LHCN-M2 (cell line): ENCODE measurements at places on chromosomes 5 and 9.

DNA sequence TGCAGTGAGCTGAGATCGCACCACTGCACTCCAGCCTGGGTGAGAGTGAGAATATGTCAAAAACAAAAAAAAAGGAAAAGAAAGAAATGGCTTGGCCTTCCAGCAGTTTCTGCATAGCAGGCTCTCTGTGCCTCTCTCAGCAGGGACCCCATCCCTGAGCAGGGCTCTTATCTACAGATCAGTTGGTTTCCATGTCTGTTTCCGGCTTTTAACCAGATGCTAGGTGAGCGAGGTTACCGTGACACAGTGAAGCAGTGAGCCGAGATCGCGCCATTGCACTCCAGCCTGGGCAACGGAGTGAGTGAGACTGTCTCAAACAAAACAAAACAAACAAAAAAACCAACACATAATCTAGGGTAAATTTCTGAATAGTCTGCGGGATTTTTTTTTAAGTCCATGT is 51.4 kb downstream of the COL5A1 start:
- DNase-seq = no peak

DNA sequence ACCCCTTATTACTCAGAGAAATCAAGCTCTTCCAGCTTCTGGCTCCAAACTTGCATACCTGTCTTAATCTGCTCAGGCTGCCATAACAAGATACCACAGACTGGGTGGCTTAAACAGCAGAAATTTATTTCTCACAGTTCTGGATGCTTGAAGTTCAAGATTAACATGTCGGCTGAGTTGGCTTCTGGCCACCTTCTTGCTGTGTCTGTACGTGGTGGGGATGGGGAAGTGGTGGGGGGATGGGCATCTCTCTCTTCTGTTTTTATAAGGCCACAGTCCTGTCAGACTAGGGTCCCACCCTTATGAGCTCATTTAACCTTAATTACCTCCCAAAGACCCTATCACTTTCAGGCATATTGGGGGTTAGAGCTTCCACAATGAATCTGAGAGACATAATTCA is 140.5 kb downstream of the SV2C start:
- no peak for DNase-seq

DNA sequence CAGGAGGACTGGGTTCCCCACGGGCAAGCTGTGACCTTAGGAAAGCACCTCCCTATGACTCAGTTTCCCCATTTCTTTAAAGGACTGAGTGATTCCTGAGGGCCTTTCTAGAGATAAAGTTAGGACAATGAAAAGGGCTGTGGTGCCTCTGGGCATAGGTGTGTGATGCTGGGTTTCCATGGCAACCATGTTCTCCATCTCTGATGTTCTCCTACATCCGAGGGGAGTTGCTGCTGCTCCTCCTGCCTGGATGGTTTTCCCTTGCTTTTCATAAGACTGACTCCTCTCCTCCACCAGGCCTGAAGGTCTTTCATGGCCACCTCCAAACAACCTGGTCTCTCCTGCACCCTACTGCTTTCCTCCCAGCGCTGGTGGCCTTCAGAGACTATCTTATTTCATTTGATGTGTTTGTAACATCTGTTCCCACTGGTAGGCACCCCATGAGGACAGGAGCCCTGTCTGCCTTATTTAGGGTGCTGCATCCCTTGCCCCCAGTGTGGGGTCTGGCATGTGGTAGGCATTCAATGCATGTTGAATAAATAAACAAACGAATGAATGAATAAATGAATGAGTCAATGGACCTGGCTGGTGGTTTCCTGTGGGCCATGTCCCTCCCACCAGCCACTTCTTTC is 112.2 kb upstream of the HAND1 start:
- DNase-seq = no peak

DNA sequence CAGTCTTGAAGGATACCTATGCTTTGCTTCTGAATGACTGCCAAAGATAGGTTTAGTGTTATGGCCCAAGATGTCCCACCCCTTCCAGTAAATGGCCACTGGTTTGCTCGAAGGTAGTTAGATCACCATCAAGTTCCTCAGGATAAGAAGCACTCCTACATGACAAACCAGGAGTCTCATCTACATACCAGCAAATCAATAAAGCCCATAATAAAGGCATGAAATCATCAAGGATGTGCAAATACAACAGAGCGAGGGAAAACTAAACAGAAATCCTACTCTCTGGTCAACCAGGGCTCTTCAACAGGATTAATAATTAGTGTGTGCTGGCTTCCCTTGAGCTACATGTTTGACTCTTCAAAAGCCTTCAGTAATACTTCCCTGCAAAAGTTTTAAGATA is 141.0 kb downstream of the LHFPL2 start:
- DNase-seq = no peak

DNA sequence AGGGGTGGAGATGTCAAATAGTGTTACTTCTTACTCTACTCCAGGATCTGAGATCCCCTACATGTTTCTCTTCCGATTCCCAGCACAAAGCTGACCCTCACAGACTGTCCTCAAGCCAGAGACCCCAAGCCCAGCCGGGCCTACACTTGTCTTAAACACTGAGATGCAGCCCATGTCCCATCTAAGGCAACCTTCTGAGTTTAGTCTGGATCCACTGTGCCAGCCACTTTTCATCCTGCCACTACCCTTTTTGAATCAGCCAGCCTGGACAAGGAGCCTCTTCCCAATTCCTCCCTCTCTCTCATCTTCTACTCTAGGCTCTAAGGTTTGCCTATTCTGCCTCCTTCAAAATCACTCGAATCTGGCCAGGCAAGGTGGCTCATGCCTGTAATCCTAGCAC is 6.2 kb upstream of the MYORG start:
- no peak for DNase-seq

GRCh38 chr5:28374492-28374967 is 1336.1 kb upstream of the CDH9 start:
- no peak for DNase-seq

DNA sequence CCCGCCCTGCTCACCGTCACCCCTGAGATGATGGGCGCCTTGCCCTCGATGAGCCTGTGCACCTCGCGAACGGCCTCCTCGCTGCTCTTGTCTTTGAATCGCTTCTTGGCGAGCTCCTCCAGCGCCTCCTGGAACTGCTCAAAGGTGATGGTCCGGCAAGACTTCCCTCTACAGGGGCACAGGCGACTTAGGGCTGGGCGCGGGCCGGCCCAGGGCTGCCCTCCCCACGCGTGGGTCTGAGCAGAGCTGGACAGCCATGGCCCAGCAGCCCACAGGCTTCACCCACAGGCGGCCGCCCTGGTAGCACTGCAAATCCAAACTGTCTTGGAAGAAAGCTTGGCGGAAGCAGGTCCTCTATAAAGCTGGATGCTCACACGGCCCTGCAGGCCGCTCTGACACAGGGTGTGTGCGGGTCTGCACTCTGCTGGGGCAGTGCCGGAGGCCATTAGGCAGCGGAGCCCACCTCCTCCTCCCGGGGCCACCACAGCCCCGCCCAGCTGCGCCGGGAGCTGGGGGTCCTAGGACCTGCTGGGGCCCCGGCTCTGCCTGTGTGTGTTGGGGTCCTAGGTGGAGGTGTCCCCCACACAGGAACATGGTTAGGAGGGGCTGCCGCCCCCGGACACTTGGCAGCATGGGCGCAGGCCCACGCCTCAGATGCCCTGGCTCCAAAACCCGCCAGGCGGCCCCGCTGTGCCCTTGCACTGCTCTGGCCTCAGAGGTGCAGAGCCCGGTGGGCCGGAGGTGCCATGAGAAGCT is 27.0 kb downstream of the TPPP start:
- no peak for DNase-seq

- peak; percentile 72 for DNase-seq
Observed at GRCh38 chr9:134329886-134330285, 3.6 kb downstream of the RXRA start.

- DNase-seq = no peak
Observed at GRCh38 chr5:108798513-108799265, 51.0 kb downstream of the FER start.

- DNase-seq = no peak
Observed at GRCh38 chr5:134840811-134841210, 5.0 kb upstream of the C5orf24 start.

DNA sequence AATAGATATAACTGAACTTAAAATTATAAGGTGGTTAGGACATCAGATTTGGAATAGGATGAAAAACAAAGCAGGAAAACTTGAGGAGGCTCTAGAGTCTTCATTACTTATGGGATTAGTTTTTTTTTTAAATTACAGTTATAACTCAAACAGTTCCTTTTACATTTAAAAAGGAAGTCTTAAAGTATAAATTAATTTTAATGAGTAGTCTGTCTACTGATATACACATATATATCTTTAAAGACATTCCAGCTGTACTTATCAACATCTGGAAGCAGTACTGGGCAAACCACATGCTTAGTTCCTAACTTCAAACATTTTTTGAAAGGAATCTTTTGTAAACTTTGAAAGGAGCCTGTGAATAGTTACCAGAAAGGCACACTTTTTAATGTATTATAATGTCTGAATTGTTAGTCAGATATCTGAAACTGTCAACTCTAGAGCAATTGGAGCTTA is 6.0 kb downstream of the ACTBL2 start:
- no peak for DNase-seq

DNA sequence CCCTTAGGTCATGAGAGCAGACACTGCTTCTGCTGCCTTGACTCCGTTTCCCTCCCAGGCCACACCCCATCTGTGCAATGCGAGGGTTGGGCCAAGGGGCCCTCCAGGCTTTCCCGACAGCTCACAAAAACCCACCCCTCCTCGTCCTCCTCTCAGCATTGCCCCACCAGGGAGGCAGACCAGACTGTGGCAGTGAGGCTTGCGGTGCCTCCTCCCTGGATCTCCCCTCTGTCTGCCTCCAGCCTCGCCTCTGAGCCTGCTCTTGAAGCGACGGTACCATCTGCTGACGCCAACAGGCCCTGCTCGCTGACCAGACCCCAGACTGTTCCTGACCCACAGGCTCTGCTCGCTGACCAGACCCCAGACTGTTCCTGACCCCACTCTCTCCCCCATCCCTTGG is 99.2 kb upstream of the CACNA1B start:
- DNase-seq = no peak
